Activated CD8-positive, alpha-beta T cell treated with anti-CD3 and anti-CD28 coated beads, Interleukin-2, amount 10 ng/mL, durations not matched to agents 7 days and 5 days (primary cell): ENCODE measurements at places on chromosomes 16 and 17.

GRCh38 chr17:6651919-6652452, 424 bp downstream of the C17orf100 start:
- H3K4me3 ChIP-seq, result peak overlapping the region; percentile 97
- peaks cover 21% of the 10 kb centered on the region for H3K27me3 ChIP-seq
- DNase-seq, result peak; percentile 47
- peaks cover 51% of the 10 kb centered on the region for H3K4me1 ChIP-seq
- peaks cover 31% of the 10 kb centered on the region for H3K36me3 ChIP-seq

DNA sequence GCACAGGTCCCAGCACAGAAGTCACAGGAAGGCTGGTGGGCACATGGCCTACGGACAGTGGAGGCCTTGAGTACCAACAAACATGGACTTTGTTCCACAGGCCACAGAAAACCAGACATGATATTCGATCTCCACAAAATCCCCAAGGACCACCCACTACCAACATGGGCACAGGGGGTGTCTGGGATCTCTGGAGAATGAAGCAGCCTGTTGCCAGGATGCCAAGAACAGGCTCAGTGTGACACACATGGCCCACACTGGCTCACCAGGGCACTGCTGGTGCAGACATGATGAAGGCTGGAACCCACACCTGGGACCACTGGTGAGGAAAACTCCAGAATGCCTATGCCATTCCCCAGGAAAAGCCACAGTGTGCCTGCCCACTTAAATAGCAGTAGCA, 120.2 kb downstream of the C16orf78 start:
- H3K27me3 ChIP-seq, result no peaks in the 10 kb centered on the region
- no peaks in the 10 kb centered on the region for H3K4me1 ChIP-seq
- no peak overlapping the region for H3K27ac ChIP-seq
- no peak for DNase-seq
- H3K4me3 ChIP-seq, result no peak overlapping the region
- no peaks in the 10 kb centered on the region for H3K36me3 ChIP-seq

DNA sequence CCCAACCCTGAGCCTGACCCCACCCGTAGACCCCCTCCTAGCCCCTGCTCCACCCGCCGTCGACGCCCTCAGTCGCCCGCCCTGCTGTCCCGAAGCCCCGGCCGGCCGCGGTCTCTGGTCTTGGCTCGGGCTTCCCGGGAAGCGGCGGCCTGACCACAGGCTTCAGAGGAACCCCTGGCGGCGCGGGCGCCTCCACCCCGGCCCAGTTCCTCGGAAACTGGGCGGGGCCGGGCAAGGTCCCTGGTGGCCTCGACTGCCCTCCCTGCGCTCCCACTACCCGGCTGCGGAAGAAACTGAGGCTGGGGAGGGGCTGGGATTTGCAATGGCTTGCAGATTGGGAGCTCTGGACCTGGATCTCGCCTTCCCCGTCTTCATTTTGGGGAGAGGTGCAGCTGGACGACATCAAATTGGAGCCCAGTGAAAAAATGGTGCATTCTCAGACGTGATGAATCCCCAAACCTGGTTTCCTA, 692 bp upstream of the SOCS1 start:
- peak overlapping the region; percentile 97 for H3K4me3 ChIP-seq
- H3K4me1 ChIP-seq, result peaks cover 50% of the 10 kb centered on the region
- no peaks in the 10 kb centered on the region for H3K27me3 ChIP-seq
- no peak for DNase-seq

DNA sequence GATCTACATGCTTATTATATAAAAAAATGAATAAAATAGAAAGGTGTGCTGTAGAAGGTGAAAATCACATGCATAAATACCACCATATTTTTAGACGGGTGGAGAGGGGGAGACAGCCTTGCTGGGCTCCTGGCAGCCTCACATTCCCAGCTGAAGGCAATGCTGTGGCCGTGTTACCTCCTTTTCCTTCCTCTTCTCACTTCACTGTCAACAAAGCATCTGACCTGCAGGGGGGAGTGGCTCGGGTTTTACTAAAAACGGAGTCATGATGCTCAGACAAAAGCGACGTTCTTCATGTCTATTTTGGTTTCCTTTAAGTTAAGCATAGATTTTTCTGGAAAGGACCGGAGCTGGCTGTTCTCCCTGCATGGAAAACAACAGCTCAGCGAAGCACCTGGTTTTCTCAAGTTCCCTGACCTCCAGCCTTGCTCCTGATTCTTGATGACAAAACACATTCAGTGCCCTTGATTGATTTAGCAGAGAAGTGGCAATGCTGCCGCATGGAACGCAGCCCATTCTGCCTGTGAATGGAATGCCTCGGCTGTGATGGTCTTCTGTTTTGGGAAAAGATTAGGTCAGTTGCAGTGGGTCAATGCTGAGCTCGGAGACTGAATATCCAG, 5.5 kb upstream of the RPTOR start:
- DNase-seq, result peak; percentile 36
- H3K36me3 ChIP-seq, result no peaks in the 10 kb centered on the region

- no peak overlapping the region for H3K4me3 ChIP-seq
- H3K27me3 ChIP-seq, result peaks cover 11% of the 10 kb centered on the region
- peaks cover 6% of the 10 kb centered on the region for H3K4me1 ChIP-seq
- DNase-seq, result no peak
Measured at GRCh38 chr17:57726213-57726790, 18.8 kb downstream of the CCDC182 start.

GRCh38 chr16:4514606-4515005, 24.0 kb downstream of the CDIP1 start:
- no peaks in the 10 kb centered on the region for H3K27me3 ChIP-seq
- peaks cover 51% of the 10 kb centered on the region for H3K36me3 ChIP-seq
- H3K4me3 ChIP-seq, result peak overlapping the region; percentile 76
- peak overlapping the region; percentile 97 for H3K27ac ChIP-seq
- peaks cover 73% of the 10 kb centered on the region for H3K4me1 ChIP-seq

GRCh38 chr17:965311-965989, 14.1 kb downstream of the NXN start:
- H3K4me1 ChIP-seq, result no peaks in the 10 kb centered on the region
- no peaks in the 10 kb centered on the region for H3K36me3 ChIP-seq
- DNase-seq, result no peak
- H3K27me3 ChIP-seq, result peaks cover 32% of the 10 kb centered on the region
- no peak overlapping the region for H3K27ac ChIP-seq
